ENCODE measurements at places on chromosomes 13 and 19. TPM values are rescaled to one million over a fixed set of nuclear protein-coding genes. Genes with fewer than 3 reads are reported as not detected.

PDX1 gene
- total RNA-seq = not detected

THSD8 gene
- 0.91 TPM for total RNA-seq

RDH8 gene
- not detected for total RNA-seq

POU4F1 gene
- not detected for total RNA-seq

- no peak for DNase-seq
Observed at GRCh38 chr13:80340651-80341100, 250 bp downstream of the SPRY2 start.

DNA sequence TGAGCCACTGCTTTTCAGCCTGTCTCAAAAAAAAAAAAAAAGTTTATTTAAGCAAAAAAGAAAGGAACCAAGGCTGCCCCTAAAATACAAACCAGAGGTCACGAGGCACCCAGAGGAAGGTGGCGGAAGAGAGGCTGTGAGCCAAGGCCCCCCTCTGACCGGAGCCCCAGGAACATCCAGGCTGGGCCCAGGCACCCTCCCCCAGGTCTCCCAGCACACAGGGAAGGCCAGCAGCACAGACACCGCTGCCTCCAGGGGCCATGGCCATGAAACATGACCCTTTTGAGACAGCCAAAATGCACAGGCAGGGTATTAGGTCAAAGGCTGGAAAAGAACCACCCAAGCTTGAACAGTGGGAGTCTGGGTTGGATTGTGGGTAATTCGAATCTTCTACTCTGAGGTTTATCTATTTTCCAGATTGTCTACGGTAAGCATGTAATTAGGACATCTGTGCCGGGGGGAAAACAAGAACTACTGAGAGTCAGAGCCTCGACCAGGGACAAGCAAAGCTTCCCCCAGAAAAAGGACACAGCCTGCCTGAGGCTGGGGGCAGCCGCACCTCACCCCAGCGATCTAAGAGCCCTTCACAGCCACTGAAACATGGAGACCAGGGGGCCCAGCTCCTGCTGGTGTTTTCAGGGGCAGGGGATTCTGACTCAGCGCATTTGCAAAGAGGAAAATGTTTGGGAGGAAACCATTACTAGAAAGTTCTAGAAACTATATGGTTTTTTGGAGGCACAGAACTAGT, 8.4 kb downstream of the PEX11G start:
- no peak for DNase-seq

- no peak for DNase-seq
Observed at GRCh38 chr13:30726192-30726591, 9.2 kb upstream of the ALOX5AP start.

DNA sequence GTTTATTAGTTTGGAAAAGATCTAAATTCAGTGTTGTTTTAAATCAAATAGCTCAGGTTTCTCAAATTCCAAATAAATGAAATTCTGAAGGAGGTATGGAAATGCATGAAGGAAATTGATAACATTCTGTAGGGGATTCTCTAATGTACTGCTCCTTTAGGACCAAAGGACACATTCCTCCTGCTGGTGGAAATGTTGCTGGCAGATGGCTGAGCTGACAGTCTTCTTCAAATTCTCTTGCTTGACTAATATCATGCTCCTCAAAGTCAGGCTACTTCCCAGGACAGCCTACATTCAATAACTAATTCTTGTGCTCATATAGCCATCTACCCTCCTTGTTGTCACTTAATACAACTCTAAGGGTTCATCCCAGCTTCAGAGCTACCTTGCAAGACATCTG, 1118.5 kb downstream of the PCDH9 start:
- DNase-seq = no peak

Measured in prostate gland (tissue), 2 donors.